ENCODE measurements at places on chromosomes 4 and X. TPM values are rescaled to one million over a fixed set of nuclear protein-coding genes. Genes with fewer than 3 reads are reported as not detected.

PROM1 gene
- not detected for total RNA-seq

ARSJ gene
- 18.6 TPM for total RNA-seq

MAGEE1 gene
- total RNA-seq: 2.7 TPM

PABPC1L2A gene
- total RNA-seq: not detected

INTS6L gene
- 4.4 TPM for total RNA-seq

CSAG3 gene
- not detected for total RNA-seq

ALAS2 gene
- total RNA-seq: not detected

KCNIP4 gene
- total RNA-seq: not detected

SPANXA2 gene
- total RNA-seq: 0.29 TPM

HPSE gene
- 0.29 TPM for total RNA-seq

ARL9 gene
- total RNA-seq: 0.59 TPM

GPRASP1 gene
- 3.5 TPM for total RNA-seq

DIPK2B gene
- not detected for total RNA-seq

PABPC1L2B gene
- not detected for total RNA-seq

MTMR8 gene
- 0.72 TPM for total RNA-seq

CCDC149 gene
- total RNA-seq: 14.7 TPM

LDB2 gene
- total RNA-seq: 21.8 TPM

XPNPEP2 gene
- not detected for total RNA-seq

AADAT gene
- total RNA-seq: 6.5 TPM

DNA sequence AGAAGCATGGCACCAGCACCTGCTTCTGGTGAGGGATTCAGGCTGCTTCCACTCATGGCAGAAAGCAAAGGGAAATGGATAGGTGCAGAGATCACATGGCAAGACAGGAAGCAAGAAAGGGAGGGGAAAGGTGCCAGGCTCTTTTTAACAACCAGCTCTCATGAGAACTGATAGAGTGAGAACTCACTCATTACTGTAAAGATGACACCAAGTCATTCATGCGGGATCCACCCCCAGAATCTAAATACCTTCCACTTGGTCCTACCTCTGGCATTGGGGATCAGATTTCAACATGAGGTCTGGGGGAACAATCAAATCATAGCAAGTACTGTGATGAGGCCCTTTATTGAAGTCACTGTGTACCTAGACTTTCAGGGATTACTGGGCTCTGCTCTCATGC, 72.0 kb upstream of the PRDM5 start:
- no peak for DNase-seq

- no peak for DNase-seq
Observed at GRCh38 chrX:107646735-107647134, 18.4 kb downstream of the PRPS1 start.

DNA sequence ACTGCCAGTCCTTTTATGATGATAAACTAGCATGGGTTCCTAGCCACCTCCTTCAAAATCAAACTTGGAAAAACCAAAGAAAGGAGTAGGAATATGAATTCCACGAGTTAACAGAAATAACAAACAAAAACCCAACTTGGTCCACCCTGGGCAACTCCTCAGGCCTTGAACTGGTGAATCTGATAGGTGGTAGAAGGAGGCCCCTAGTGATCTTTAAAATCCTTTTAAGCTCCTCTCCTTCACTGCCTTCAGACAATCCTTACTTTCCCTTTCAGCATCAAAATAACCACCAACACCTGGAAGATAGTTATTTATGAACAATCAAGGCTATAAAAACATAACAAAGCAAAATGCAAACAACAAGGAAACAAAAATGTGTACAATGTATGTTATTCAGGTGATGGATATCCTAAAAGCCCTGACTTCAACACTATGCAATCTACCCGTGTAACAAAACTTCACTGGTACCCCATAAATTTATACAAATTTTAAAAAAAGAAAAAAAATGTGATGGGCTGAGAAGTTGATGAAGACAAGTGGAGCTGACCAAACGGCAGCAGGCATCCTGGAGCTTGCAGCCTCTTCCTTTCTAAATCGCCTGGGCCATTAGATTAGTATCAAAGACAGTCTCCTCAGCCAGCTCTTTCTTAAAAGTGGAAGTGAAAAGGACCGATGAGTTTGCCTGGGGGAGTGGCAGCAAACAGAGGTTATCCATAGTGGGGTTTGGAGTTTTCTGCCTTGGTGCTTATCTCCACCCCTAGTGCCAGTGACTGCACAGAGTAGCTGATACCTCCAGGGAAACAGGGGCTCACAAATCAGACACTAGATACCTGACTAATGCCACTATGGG, 179.6 kb downstream of the TMA16 start:
- no peak for DNase-seq

- peak; percentile 31 for DNase-seq
Observed at GRCh38 chrX:74779175-74779574, 146.1 kb downstream of the NEXMIF start.

DNA sequence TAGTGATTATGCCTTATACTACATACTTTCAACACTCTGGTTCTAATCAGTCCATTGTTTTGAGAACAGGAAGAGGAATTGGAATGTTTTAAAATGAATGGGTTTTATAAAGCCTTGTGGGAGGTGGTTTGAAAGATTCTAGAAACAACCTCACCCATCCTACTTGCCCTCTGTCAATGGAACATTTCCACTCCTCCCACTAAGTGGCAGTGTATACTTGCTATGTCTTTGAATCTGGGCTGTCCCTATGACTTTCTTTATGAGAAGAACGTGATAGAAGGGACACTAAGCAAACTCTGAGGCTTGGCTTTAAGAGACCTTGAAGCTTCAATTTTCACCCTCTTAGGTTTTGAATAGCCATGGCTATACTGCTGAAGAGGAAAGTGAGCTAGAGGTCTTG, 611.2 kb downstream of the PPP4R3C start:
- DNase-seq: no peak

GRCh38 chr4:68907245-68907644, 44.4 kb downstream of the UGT2A3 start:
- no peak for DNase-seq

DNA sequence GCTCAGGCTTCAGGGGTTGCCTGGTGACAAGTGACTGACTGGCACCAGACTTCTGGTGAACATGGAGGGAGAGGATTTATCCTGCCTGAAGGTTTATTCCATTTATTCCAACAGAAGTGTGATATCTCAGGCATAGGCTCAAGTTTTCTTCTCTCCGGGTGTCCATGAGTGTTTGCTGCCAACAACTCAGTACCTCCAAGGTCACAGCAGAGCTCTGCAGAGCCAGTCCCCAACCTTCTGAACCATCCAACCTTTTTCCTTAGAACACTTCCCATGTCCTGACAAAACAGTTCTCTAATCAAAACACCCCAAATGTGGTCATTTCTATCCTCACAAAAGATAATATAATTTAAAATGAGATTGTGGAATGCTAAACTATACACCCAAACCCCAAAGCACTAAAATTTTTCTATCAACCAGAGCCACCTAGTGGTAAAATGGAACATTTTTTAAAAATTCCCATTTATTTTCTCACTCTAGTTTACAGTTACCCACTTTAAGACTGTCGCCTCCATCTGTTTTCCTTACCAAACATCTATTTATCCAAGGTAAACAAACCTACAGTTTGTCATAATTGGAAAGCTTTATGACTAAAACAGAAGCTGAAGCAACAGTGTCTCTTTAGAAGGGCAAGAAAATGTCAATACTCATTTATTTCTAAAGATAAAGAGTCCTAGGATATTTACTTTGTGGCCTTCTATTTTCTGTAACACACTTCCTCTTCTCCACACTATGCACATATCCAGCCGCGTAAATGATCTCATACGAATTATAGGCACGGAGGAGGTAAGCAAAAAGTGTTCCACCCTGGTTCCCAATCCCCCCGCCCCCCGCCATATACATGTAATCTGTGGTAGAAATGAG, 39.5 kb downstream of the TMEM154 start:
- peak; percentile 60 for DNase-seq

- peak; percentile 91 for DNase-seq
Observed at GRCh38 chrX:40097504-40098263, at the start of gene BCOR. Gene BCOR, minus strand, starts transcription at chrX:40097958. Its CDS starts 20,029 bp downstream, at chrX:40077929.

DNA sequence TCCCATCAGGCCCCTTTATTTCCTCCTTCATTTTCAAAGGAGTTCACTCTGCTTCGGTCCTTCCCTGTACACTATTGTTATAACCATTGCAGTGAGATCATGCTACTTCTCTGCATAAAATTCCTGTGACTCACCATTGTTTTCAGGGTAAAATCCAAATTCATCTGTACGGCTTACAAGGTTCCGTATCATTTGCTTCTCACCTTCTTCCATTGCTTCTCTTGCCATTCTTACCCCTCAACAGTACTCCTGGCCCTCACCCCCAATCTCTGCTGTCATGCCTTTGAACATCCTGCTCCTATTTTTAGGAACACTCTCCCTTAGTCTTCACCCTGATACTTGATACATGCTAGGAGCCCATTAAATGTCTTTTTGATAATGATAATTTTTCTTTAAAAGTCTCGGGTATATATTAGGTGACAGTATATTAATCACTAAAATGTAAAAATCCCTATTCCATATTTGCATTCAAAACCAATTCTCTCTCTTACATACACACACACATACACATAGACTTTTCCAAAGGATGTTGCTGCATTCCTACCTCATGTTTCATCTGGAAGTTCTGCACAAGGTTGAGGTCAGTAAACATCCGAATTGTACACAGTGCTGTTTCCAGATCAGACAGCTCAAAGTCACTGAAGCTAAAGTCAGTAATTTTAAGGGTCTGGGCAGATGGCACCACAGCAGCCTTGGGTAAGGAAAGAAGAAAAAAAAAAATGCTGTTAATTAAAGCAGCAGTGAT, 103.4 kb downstream of the PDE5A start:
- DNase-seq: peak; percentile 78

GRCh38 chr4:159506801-159507517, 404.1 kb downstream of the RAPGEF2 start:
- DNase-seq: no peak

- DNase-seq: peak; percentile 31
Observed at GRCh38 chrX:153434801-153435200, 11.1 kb downstream of the TREX2 start.

DNA sequence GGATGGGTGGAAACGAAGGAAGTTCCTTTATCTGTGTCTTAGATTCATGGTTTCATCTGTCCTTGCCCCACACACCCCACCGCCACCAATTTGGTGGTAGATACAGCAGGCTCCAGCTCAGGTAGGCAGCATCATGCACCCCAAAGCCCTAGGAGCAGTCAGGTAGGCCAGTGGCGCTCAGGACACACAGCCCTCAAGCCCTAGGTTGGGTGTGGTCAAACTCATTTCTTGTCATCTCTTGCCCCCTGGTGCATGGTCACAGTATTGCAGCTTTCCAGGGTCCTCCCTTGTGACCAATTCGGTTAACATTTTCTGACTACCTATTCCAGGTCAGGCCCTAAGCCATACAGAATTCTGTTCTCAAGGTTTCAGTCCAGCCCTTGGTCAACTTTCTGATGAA, 14.5 kb upstream of the PRRG3 start:
- no peak for DNase-seq

GRCh38 chr4:48634688-48635308, 144.7 kb downstream of the ZAR1 start:
- DNase-seq: no peak

DNA sequence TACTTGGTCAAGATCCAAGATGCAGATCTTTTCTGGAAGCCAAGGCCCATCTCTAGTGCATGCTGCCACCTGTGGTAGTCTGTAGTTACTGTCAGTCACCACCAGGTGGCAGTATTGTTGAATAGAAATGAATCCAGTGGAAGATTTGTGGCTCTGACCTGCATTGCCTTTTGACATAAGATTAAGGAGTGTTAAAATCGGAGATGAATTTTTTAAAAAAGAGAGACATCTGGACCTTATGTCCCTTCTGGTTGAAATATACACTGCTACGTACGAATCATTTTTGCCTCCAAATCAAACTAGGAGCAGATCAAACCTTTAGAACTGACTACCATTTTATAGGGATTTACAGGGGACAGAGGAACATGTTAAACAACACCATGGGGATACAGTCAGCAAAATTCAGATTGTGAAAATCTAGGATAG, 46.9 kb upstream of the RHOH start:
- DNase-seq: peak; percentile 91

GRCh38 chr4:153064571-153064970, 128.4 kb downstream of the FHDC1 start:
- DNase-seq: peak; percentile 15

GRCh38 chr4:138609943-138610350, 367.8 kb upstream of the SLC7A11 start:
- DNase-seq: peak; percentile 88

GRCh38 chrX:116667346-116668134, 204.8 kb upstream of the CT83 start:
- no peak for DNase-seq

- DNase-seq: no peak
Observed at GRCh38 chr4:55498051-55498450, 48.7 kb downstream of the CLOCK start.

GRCh38 chr4:128349921-128350320, 62.3 kb upstream of the PGRMC2 start:
- DNase-seq: no peak

- DNase-seq: no peak
Observed at GRCh38 chr4:3366893-3367775, 74.3 kb downstream of the RGS12 start.
